NCI-H1694 treated with DMSO at 0.1 percent for 48 hours (cell line): ENCODE measurements at places on chromosomes 2 and 18.

DNA sequence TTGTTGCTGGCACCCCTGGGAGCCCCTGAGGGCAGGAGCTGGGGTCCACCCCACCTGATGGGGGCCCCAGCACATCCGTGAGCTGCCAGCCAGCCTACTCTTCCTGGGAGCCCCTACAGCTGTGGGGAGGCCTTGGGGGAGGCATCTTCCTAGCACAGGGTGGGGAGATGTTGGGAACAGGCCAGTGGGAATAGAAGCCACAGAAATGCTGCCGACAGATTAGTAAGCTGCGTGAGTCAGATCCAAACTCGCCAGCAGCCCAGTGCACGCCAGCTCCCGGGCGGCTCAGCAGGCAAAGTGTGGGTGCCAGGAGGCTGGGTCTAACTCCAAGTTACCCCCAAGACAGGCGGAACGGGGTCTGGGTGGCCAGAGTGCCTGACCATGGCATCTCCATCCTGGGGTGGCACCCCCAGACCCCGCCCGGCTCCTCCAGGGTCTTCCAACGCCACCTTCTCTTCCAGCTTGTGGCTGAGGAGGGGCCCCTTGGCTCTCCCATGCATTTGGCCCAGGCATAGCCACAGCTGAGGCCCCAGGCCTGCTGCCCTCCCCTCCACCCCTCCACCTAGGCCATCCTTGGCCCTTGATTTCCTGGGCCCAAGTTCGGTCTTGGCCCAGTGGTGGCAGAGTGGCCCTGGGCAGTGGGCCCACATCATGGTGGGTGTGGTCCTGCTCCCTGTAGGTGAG, 15.3 kb downstream of the CROCC2 start:
- no peak for DNase-seq

DNA sequence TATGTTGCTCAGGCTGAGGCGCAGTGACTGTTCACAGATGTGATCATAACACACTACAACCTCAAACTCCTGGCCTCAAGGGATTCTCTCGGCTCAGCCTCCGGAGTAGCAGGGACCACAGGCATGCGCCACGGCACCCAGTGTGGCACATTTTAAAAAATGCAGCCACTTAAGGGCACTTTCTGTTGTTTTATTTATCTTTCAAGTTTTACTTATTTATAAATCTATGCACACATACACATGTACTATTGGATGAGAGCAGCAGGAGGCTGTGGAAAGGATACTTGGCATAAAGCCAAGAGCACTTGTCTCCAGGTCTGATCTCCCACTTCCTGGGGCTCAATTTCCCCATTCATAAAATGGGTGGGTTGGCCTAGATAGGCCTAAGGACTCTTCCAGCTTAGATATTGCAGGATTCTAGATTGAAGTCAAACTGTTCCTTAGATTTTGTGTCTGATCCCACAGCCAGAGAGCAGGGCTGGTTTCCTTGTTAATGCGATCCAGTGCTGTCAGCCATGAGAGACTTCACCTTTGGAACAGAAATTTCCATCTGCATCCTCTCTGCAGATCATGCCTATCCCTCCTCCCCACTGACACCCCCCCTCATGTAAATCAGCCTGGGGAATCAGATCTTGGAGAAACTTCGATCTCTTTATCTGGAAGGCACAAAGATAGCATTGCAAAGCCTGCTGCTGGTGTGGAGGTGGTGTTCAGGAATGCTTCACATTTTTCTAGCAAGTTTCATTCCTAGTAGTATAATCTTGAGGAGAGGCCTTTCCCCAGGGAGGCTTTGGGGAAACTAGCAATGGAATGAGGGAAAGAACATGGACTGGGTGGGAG, 24.7 kb downstream of the PCBP1 start:
- peak; percentile 10 for DNase-seq

GRCh38 chr2:61361068-61361467, 109.8 kb downstream of the USP34 start:
- no peak for DNase-seq

GRCh38 chr2:64565949-64566710, 42.0 kb downstream of the AFTPH start:
- no peak for DNase-seq

- DNase-seq: no peak
These were observed 31.9 kb upstream of the NRP2 start for GRCh38 chr2:205650450-205650849.

DNA sequence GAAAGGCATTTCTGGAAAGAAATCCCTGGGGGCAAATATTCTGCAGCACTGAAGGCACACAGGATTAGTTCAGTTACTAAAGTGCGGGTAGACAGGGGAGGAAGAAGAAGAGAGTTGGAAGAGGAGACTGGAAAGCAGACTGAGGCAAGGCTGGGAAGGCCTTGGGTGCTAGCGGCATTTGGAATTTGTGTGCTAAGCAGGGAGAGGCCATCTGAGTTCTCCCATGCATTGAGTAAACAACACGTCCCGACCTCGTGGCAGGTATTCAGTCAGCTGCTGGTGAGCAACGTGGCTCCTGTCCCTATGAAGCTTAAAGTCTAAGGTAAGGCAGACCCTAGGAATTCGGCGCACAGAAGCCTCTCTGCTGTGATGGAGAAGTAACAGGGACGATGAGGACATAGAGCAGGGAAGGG, 30.7 kb downstream of the ATP8B1 start:
- no peak for DNase-seq

DNA sequence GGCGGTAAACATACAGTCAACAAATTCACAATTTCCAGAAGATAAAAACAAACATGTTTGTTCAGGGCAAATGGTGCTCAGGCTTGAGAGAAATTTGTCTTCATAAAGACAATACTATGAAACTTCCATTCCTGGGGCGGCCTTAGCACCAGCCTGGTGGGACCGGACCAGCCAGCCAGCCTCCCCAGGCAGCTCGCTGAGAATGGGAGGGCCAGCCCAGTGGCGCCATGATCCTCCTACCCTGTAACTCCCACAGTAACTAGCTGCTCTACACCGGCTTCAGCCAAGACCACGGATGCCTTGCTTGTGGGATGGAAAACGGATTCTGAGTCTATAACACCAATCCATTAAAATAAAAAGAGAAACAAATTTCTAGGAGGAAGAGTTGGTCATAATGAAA, 24.2 kb upstream of the FHOD3 start:
- DNase-seq: no peak

DNA sequence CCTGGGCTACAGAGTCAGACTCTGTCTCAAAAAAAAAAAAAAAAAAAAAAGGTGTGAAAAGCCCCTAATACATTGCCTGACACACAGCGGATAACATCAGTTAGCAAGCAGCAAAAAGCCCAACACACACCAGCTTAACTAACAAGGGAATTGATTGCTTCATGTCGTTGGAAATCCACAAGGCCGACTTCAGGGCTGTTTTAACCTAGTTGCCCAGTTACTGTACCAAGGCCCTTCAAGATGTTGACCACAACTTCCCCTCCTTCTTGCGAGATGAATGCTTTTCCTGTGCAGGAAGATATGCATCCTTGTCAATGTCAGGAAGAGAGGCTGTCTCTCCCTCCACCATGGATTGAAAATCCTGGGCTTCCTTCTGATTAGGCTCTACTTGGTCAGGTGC, 202.9 kb downstream of the MIB1 start:
- DNase-seq: no peak

DNA sequence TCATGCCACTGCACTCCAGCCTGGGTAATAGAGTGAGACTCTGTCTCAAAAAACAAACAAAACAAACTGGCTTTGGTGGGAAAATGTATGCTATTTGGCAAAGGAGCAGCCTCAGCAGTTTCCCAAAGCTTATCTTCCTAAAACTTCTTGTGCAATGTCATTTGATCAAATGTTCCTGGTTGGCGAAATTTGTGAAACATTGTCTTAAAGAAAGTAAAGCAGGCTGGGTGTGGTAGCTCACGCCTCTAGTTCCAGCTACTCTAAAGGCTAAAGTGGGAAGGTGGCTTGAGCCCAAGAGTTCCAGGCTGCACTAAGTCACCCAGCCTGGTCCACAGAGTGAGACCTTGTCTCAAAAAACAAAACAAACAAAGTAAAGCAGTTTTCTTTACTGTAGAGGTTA, 17.3 kb upstream of the TAF4B start:
- DNase-seq: no peak

DNA sequence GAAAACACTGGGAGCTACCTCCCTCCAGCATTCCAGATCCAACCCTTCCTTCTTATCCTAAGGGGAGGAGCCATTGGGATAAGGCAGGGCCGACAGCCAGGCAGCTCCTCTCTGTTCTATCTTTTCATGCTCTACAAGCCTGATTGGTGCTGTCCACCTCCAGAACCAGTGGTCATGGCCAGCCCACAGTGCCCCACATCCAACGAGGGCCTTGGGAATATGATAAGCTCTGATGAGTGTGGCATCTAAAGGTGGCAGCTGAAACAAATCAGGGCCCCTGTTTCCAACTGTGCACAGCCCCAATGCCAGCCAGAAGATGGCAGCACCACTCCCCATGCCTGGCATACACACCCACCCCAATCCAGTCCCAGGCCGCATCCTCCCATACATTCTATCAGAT, 329.3 kb downstream of the C1D start:
- DNase-seq: peak; percentile 32

DNA sequence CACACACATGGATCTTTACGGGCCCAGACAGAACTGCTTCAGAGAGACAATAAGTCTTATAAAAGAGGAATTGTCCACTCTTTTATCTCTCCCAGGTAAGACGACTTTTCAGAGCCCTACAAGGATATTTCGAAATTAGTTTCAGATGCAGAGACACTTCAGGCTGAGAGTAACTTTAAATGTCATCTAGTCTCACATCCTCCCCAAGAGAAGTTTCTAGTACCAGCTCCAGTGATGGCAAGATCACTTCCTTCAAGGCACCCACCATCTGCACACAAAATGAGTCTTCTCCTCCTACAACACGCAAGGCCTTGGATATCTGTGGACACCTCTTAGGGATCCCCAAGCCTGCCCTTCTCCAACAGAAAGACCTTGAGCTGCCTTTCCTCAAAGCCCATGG, 39.0 kb upstream of the KLHL29 start:
- no peak for DNase-seq

GRCh38 chr18:7567474-7568425, 634 bp downstream of the PTPRM start:
- no peak for DNase-seq

DNA sequence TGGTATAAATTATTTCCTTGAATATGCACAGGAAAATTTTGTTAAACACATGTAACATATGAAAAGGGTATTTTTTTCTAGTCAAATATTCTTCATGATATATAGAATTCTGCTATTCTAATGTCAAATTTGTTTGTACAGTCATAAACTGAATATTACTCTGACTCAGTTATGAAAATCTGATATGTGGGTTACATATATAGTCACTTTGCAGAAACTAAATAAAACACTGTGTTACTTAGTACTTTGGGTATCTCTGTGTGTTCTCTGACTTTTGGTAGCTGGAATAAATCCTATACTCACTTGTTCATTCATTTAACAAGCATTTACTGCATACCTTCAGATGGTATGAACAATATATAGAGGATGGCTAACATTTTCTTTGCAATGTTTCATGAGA, 159.4 kb downstream of the TTC27 start:
- no peak for DNase-seq

DNA sequence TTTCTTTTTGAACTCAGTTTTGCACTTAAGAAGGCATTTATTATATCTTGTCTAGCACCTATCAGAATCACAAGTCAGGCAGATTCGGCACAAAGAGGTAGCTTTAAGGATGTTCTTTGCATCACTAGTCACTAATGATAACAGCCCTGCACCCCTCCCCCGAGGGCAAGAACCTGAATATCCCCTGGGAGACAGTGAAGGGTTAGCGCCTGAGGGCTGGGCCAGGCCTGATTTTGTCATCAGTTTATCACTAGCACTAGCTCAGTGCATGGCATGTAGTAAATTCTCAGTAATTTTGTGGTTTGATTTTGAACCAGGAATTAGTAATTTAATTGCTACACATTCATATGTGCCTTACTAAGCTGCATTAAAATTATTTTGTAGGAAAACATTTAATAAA, 23.9 kb upstream of the HS6ST1 start:
- no peak for DNase-seq

DNA sequence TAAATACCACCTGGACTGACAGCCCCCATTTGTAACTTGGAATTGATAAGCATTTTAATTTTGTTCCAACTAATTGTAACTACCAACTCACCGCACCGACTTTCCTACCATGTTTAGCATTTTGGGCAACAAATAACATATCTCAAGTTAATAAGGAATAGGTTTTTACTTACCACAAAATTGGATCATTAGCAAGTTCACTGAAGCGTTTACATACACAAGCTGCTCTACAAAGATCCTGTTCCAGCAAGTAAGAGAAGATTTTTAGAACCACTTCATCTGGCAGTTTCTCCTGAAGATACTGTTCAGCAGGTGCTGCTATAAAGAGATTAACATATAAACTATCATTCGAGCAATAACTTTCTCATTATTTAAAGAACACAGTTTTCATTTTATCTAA, 55.7 kb downstream of the MSH6 start:
- DNase-seq: no peak

DNA sequence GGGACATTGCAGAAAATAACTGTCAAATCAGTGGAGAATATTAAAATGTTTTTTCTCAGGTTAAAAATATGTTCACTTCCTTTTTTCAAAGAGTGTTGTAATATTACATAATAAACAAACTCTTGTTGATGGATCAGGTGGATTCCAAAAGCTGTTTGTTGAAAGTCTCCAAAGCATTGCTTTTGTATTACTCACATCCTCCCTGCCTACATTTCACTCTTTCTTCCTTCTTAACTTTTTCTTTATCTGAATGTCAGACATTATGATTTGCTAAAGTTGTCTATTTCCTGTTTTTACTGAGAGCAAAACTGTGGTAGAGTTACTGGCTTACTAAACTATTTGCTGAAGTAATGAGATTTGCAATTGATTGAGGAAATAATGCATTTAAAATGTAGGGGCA, 92.1 kb downstream of the CDH19 start:
- no peak for DNase-seq

GRCh38 chr18:37565101-37565976, at the start of gene CELF4:
CELF4 (minus strand) TSS chr18:37565798.
- peak; percentile 40 for DNase-seq
